ENCODE measurements at places on chromosomes 4 and X.

DNA sequence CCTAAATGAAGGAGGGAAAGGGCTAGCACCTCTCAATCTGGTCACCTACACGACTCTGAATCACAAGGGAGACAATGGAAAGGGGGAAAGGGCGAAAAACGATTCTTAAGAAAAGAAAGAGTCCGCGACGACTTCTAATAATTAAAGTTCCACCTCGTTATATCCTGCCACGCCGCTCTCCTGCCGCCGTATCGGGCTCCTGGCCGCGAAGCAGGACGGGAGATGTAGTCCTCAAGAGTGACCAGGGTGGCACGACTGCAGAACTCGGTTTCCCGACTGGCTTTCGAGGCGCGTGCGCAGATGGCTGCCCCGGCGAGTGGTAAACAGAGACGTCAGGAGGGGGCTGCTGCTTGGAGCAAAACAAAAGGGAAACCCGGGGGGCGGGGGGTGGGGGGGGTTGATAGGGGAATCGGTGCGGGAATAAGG, at the start of gene FOXO4:
Gene FOXO4, plus strand, starts transcription at position 297 of the 426 bp plus-strand sequence. CDS start 678 bp downstream, outside the sequence.
- peak; percentile 79 for DNase-seq

- no peak for DNase-seq
Measured at GRCh38 chr4:187321711-187322110, 598.1 kb upstream of the FAT1 start.

DNA sequence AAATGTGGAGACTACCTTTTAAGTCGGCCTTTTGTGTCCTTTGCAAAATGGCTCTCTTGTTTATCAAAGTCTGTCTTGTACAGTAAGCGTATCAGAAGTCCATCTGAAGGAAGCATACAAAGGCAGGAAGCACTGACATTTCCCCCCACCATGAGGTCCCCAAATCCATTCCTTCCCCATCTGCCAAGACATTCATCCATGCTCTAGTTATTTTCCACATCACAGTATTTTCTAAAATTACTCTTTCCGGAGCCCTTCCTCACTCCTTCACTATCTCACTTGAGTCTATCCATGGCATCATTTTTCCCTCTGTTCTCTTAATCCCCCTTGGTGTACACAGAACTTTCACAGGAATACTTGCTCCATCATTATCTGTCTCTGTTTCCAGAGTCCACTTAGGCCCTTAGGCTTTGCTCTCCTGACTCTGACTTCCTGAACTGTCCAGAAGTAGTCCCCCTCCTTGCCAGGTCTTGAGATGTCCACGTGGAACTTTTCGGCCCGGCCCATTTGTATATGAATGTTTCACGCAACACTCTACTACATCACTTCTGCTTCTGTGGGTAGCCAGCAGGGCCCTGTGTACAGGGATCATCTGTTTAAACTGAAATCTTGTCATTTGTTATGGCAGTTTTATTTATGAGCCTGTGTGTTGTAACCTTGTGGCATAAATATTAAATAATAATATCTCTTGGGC, 2.1 kb downstream of the SEL1L3 start:
- DNase-seq, result no peak

DNA sequence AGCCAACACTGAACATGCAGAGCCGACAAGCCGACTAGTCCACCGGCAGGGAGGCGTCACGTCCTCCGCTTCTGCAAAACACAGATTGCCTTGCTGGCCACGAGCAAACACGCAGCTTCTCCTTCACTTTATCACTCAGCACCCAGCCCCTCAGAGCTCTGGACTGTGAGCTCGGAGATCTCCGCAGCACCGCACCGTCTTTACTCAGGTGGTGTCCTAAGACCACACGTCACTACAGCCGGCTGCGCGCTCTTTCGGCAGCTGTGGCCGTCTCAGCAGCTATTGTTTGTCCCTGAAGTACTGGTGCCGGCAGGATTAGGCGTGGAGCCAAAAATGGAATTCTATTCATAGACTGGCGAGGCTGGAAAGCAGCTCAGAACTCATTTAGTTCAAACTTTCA, 72.0 kb downstream of the FAT1 start:
- DNase-seq, result peak; percentile 52

GRCh38 chr4:90996813-90997212, 869.6 kb downstream of the CCSER1 start:
- DNase-seq, result no peak

- DNase-seq, result no peak
Measured at GRCh38 chr4:32589853-32590252, 1869.7 kb downstream of the PCDH7 start.

GRCh38 chr4:6963139-6963611, 53.5 kb downstream of the TBC1D14 start:
- DNase-seq, result no peak

- DNase-seq, result peak; percentile 32
Measured at GRCh38 chr4:30717208-30718020, 2.8 kb upstream of the PCDH7 start.

DNA sequence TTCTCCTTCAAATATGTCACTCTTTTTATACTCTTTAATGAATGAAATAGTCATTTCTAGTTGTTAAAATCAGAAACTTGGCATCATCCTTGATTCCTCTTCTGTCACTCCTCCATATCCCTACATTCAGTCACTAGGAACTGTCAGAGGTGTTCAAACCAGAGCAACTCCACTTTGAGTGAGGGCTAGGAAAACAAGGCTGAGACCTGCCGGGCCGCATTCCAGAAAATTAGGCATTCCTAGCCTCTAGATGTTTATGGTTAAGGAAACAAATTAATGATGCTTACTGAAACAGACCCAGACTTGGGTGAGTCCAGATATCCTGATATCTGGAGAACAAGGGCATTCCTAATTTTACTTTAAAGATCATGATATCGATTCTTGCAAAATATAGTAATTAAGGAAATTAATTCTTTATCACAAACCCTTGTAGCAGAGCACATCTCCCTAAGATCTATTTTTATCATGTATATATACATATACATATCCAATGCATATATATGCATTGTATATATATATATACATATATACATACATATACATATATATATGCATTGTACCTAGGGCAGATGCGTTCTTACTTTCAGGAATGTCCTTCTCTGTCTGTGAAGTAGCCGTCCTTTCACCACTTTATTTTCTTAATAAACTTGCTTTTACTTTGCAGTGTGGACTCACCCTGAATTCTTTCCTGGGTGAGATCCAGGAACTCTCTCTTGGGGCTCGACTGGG, 98.4 kb upstream of the GC start:
- no peak for DNase-seq

- DNase-seq, result no peak
Measured at GRCh38 chrX:71542825-71543224, 9.9 kb downstream of the OGT start.

DNA sequence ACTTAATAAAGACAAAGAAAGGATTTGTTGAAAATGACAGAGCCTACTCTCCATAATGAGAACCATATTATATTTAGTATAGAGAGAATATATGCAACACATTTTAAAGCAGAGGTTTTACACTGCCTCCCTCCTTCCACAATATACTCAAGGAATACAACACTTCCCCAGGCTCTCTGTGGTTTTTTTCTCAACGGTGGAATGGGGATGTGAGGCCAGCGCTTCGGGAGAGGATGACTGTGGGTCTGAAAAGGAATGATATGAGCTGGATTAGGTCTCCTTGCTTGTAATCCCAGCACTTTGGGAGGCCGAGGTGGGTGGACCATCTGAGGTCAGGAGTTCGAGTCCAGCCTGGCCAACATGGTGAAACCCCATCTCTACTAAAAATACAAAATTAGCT, 348.7 kb upstream of the KLF3 start:
- no peak for DNase-seq

DNA sequence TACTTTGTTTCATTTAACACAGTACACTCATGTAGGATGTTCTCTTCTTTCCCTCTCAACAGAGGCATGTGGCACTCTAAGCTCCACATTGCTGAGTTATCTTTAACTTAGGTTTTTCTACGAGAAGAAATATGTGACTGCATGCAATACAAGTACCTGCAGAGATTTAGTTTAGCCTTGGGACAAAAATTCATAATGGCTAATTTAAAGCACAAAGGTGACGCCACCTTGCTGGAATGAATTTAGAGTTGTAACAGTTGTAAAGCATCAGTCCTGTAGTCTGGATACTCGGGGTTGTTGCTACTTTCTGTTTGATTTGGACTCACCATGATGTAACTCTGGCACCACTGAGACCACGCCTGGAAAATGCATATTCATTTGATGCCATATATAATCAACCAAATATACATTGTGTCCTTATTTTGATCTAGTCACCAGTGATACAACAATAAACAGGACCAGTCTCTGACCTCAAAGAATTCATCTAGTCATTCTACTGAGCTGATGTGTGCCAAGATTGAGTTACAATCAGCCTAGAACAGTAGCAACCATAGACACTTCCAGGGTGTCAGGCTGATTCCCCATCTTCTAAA, 451.0 kb upstream of the ZFP42 start:
- DNase-seq, result no peak

DNA sequence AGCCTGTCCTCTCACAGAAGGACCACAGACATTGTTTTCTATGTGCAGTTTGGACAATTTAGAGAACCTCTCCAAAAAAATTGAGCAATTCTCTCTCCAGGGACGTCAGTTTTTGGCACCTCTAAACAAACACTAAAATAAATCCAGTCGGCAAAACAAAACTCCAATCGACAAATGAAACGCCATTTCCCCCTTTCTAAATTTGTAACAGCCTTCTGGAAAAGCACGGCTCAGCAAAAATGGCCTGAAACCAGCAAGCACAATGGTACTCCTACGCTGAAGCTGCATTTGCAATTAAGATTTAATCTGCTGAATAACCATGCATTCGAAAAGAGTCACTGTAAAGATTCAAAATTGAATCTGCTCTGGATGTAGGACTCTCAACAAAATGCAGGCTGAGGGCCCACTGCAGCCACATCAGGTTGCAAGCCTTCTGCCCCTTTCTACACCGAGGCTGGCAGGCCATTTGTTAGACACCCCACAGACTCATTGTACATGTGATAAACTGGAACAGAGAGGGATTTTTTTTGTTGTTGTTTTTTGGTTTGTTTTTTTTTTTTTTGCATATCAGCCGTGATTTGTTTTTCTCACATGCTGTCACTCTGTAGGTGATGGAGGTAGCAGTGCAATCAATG, 79.9 kb upstream of the MAP3K15 start:
- peak; percentile 3 for DNase-seq

DNA sequence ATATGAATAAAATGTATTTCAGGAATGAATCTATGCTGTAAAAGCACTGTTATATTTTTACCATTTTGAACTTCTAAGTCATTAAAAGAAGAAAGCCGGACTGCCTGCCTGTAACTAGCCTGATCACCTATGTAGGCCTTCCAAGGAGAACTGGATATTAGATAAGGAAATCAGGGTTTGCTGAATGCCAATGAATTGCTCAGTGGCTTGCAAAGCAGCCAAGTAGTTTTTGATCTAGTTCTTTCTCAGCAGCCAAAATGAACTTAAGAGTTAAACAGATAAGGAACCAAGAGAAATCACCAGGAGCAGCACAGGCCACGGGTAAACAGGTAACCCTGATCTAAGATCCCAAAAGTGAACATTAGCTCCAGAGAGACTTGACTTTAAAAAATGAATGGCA, 3.3 kb downstream of the ANXA5 start:
- no peak for DNase-seq

- DNase-seq, result no peak
Measured at GRCh38 chrX:28659269-28659668, 72.0 kb downstream of the IL1RAPL1 start.

DNA sequence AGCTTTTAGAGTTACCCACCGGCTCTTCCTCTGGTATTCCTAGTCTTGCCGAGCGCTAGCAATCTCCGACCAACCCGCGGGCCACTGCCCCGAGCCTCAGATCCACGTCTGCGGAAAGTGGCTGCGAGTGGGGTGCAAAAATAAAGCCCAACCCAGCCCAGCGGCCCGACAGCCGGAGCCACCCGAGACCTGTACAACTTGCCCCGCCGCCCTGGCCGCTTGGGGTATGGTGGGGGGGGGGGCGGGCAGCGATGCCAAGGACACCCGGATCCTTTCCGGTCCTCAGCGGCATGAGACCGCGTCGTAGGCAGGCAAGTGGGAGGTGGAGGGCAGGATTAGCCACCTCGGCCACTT, 1.6 kb downstream of the SLITRK4 start:
- no peak for DNase-seq

- DNase-seq, result no peak
Measured at GRCh38 chrX:37314531-37314930, 34.6 kb upstream of the PRRG1 start.

GRCh38 chrX:22110729-22111494, 78.8 kb downstream of the PHEX start:
- no peak for DNase-seq

DNA sequence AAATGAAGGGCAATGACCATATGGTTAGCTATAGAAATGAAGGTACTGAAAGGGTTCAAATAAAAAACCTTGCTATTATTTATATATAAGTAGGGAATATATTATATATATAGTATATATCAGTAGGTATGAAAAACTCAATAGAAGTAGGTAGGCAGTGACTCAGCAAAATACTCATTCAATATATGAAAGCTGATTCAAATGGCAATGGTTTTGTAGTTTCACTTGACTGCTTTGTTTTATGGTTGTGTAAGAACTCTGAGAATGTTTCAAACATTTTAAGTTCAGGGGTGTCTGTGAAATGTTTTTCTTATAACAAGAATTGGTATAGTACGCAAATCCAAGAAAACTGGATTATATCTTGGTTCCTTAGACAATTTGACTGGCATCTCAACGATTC, 4.1 kb downstream of the ZNF280C start:
- no peak for DNase-seq

- DNase-seq, result no peak
Measured at GRCh38 chr4:61596606-61597340, 396.6 kb downstream of the ADGRL3 start.

GRCh38 chrX:8755116-8755515, 23.2 kb upstream of the ANOS1 start:
- no peak for DNase-seq

- no peak for DNase-seq
Measured at GRCh38 chrX:23035493-23035892, 35.7 kb downstream of the DDX53 start.

- no peak for DNase-seq
Measured at GRCh38 chr4:138311771-138312535, 69.8 kb upstream of the SLC7A11 start.

- no peak for DNase-seq
Measured at GRCh38 chr4:2494992-2495391, 26.1 kb downstream of the RNF4 start.

- no peak for DNase-seq
Measured at GRCh38 chrX:68940601-68941000, 111.8 kb downstream of the EFNB1 start.

DNA sequence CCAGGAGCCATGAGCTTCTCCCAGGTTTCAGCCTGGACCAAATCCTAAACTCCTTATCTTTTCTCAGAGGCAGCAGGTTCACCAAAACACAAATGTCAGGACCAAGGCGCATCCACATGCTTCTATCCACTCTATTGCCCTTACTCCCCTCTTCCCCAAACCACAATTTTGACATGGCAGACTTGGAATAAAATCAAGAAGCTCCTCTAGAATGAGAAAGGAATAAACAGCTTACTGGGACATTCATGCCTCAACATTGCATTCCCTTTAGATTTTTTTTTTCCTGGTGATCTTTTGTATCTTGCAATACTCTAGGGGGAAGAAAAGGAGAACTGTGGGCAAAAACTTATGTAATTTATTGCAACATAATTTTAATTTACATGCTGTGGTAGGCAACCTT, 119.1 kb downstream of the TSPAN5 start:
- no peak for DNase-seq
